ENCODE measurements at places on chromosomes 1 and 21. TPM values are rescaled to one million over a fixed set of nuclear protein-coding genes. Genes with fewer than 3 reads are reported as not detected.

The TRABD2B gene
- not detected for total RNA-seq

The C1orf56 gene
- 1.2 TPM for total RNA-seq

The NBPF4 gene
- not detected for total RNA-seq

The CROCC gene
- 47.4 TPM for total RNA-seq

The CR2 gene
- 1.2 TPM for total RNA-seq

The RAB3B gene
- total RNA-seq = not detected

The APOBEC4 gene
- total RNA-seq = not detected

The SLAMF9 gene
- not detected for total RNA-seq

DNA sequence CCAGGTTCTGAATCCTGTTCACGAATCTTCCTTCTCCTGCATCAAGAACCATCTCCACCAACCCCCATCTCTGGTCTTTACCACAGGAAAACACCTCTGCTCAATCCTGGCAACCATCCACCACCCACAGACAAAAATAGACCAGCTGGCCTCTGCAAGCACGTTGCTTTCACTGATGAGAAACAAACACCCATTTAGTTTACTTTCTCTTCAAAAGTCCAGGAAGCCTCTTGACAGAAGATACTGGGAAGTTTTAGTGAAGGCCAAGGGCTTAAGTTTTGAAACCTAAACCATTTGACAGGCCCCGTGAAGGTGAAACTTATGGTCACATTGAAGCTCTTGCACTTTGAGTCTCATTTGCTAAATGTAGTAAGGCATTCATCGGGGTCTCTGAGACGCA is 122.6 kb upstream of the PPP2R5A start:
- DNase-seq = no peak

GRCh38 chr1:206460836-206461426 is 9.3 kb upstream of the IKBKE start:
- no peak for DNase-seq

DNA sequence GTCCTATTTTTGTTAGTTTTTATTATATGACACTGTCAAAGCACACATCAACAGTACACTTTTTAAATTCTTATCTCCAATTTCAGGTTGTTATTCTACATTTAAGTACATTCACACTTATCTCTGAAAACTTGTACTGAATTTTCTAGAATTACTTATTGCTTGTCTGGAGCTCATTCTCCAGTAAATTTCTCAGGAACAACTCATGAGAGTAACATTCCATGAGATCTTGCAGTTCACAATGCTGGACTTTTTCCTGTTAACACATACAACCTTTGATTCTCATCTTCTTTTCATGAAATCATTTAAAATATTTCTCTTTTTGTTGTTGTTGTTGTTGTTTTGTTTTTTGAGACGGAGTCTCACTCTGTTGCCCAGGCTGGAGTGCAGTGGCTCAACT is 320.9 kb upstream of the CAMK1G start:
- no peak for DNase-seq

DNA sequence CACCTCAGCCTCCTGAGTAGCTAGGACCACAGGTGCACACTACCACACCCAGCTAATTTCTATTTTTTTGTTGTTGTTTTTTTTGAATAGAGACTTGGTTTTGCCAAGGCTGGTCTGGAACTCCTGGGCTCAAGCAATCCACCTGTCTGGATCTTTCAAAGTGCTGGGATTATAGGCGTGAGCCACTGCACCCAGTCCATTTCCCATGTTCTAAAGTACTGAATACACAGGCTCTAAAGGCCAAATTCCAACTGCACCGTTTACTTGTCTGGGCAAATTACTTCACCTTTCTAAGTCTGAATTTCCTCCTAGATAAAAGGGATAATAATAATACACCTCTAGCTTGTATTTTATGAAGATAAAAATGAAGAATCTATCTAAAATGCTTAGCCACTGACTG is 39.6 kb downstream of the FRRS1 start:
- no peak for DNase-seq

DNA sequence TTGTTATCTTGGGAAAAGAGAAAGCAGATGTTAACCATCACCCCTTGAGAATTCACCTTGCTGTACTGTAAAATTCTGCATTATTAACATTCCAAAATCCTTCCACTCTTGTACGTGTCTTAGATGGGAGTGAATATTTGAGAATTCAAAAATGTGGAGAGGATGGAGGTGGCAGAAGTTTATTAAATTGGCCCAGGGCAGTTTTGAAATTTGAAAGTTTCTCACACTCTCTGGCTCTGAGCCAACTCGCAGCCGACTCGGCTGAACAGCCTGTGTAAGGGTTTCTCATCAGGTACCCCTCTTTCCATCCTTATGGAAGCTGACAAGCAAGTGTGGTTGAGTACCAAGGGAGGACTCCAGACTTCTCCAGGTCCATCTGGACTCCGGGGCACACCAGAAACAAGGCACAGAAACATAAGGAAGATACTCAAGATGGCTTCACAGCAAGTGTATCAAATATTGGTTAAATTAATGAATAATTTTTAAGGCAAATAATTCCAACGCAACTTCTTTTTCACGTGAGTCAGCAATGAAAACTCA is 45.1 kb downstream of the RRAGC start:
- no peak for DNase-seq

GRCh38 chr21:44349847-44350772 is 3.3 kb upstream of the TRPM2 start:
- DNase-seq = no peak

DNA sequence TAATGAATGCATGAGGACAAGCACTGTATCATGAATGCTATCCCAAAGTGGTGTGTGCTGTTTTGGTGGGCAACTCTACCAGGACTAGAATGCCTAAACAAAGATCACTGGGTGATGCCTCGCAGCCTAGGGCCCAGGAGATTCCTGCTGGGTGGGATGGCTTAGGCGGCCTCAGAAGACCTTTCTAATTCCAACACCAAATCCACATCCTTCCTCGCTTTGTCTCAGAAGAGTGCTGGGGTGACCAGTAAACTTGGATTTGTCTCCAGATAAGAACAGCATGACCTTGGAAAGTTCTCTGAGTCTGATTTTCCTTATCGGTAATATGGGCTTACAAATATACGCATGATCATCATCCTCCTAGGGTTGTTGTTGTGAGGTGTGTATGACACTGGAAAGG is 76.6 kb downstream of the TLR5 start:
- no peak for DNase-seq

- no peak for DNase-seq
Observed at GRCh38 chr1:13628218-13628617, 44.6 kb downstream of the PDPN start.

DNA sequence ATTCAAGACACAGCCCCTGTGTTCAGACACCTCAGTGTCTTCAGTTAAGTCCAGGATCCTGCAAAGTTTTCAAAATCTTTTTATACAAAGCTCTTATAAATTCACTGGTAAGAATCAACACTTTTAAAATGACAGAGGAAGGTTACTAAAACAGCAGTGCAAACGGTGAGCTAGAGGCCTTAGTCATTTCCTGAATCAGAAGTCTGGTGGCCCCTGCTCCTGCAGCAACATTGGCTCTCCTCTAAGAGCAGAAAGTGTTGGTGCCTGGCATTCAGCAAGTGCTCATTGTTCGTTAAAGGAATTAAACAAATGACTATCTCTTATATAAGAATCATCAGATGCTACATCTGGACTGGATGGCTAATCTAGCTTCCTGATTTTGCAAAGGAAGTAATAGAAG is 282.9 kb downstream of the PTGER3 start:
- DNase-seq = no peak

- DNase-seq = no peak
Observed at GRCh38 chr1:64948216-64948615, 18.1 kb downstream of the JAK1 start.

DNA sequence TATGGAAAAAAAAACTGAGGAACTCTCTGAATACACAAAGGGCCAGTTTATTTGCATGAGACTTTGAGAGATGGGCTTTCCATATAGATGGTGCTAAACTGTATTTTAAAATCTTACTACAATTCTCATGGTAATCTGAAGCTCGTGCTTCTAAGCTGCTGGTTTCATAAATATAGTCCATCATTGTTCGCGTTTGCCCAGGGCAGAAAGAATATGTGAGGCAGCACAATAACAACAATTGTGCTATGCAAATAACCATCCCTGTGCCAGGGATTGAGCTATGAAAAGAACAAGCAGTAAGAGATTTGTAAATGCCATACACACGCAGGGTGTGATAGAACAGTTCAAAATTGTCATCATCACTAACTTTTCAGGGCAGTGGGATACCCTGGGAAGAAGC is 4.9 kb upstream of the EPS15 start:
- no peak for DNase-seq

DNA sequence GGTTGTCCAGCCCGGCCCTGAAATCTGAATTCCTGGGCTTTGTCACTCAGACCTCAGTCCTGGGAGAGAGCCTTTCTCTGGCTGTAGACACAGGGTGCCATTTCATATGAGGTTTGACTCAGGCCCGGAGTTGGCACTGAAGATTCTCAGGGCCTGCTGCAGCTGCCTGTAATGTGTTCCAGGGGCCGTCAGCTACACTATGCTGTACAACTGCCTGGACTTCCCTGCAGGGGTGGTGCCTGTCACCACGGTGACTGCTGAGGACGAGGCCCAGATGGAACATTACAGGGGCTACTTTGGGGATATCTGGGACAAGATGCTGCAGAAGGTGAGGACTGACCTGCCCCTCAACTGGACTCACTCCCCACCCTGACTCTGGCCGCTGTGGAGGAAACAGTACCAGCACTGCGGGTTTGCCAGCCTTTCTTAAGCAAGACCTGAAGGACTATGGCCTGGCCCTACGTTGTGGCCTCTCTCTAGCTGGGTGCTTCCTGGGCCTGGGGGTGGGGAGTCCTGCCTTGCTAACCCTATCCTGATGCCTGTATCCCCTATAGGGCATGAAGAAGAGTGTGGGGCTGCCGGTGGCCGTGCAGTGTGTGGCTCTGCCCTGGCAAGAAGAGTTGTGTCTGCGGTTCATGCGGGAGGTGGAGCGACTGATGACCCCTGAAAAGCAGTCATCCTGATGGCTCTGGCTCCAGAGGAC is 18.9 kb downstream of the FAAH start:
- no peak for DNase-seq

DNA sequence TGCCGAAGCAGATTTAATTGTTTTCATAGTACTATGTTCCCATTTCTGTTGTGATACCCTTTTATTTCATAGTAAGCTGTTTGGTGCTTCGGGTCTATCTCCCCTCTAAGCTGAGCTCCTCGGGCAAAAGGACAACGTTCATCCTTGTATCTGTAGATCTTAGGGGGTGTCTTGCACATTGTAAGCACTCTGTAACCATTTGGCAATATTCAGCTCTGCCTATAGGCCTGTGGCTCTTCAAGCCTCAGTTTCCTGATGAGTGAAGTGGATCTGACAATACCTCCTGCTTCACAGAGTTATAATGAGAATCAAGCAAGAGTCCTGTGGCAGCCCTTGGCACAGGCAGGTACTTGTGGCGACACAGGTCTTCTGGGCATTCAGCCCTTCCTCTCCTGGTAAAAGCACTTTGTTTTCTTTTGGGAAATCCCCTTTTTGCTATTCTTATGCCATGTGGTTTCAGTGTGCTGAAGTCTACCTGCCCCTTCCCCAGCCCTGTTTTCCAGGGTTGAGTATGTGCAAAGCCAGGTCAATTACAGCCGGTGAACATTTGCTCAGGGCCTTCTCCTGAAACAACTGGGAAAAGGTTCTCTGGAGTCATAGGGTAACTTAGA is 8.5 kb upstream of the EXO1 start:
- DNase-seq = no peak

GRCh38 chr1:238628110-238628509 is 737.4 kb upstream of the ZP4 start:
- DNase-seq = no peak

DNA sequence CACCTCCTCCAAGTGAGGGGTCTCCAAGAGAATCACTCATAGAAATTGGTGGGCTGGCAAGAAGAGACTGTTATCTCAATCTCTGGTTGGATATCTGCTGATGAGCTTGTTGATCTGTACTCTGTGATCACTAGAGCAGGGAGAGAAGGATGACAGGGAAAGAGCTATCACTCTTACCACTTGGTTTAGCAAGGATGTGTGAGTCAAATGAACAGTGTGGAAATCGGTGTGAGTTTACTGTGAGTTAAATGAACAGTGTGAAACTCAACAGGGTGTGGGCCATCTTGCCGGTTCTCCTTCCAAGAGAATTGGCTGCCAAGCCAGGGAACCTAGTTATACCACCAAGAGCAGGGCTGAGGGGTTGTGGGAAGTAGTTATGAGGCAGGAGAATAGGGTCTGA is 33.3 kb upstream of the CD1D start:
- DNase-seq = no peak

DNA sequence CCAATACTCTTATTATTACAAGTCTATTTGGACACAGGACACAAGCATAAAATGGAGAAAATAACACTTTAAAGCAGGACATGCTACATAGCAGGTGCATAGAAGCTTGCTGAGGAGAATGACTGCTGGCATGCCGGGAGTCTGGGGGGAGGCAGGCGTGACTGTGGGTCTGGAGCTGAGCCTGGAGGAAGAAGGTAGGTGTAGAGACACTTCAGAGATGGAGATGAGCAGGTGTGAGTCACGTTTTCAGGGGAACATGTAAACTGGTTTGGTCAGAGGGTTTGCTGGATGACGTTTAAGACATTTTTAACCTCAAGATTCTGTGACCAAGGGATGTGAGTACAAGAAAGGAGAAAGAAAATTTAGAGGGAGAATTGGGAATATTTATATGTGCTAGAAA is 24.5 kb downstream of the OSCP1 start:
- DNase-seq = no peak
